ENCODE measurements at places on chromosomes 4 and X.

DNA sequence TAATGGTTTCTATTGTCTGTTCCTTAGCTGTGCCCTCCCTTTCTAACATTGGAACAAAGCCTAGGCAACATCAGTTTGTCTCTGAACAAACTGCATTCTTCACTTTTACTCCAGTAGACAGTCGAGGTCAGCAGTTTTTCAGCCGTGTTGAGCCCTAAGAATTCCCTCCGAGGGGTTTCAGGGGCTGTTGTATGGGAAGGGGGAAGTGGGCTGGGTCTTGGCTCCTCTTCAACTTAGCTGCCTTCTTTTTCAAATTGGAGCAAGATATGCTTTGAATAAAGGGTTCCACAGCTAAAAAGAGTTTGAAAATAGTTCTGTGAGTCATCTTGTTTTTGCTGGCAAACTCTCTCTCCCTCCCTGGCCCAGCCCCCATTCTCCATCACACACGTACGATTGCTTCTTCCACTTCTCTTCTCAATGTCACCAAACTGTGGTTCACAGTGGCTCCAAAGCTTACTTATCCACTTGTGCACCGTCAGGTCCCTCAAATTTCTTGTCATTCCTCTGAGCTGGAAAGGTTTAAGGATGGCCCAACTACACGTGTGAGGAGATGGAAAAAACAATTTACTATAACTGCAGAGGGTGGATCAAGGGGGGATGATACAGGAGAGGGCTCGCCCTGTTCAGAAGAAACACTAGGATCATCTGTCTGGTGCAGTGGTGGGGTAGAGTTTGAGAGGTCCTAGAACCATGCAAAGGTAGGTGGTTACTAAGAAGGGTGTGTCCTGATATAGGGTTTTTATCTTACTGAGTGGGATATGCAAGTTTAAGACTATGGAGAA is 9.2 kb upstream of the MAML3 start:
- DNase-seq, result no peak

DNA sequence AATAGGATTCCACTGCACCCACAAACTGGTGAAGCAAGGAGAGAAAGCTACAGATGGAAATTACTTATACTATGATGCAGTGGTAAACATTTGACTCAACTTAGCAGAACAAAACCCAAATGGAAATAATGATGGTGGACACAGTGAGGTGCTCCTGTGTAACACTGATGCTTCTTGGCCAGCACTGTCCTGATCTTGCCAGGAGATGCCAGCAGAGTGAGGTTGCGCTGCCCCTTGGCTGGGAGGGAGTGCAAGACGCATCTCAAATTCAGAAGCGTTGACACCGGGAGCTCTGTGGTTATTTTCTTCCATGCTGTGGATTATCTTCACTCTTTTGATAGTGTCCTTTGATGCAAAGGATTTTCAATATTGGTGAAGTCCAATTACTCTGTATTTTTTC is 22.0 kb upstream of the ARSH start:
- DNase-seq, result no peak

- no peak for DNase-seq
These were observed 23.4 kb downstream of the LANCL3 start for GRCh38 chrX:37594755-37595382.

- no peak for DNase-seq
These were observed 7.3 kb downstream of the REPS2 start for GRCh38 chrX:16953606-16954211.

DNA sequence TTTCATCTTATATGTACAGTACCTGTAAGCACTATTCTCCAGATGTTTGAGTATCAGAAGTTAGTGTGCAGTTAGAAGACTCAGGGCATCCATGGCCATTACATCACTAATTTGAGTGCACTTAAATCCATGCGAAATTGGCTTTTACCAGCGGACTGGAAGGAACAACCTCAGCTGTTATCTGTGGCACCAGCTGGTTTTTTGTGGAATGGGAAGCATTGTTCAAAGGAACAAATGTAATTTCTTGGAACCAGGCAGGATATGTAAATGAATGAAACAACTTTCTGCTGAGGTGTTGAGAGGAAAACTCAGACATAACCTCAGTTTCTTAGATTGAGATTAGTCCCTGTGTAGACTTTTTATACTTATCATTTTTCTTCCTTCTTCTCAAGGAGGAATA is 60.2 kb downstream of the PDGFRA start:
- no peak for DNase-seq

DNA sequence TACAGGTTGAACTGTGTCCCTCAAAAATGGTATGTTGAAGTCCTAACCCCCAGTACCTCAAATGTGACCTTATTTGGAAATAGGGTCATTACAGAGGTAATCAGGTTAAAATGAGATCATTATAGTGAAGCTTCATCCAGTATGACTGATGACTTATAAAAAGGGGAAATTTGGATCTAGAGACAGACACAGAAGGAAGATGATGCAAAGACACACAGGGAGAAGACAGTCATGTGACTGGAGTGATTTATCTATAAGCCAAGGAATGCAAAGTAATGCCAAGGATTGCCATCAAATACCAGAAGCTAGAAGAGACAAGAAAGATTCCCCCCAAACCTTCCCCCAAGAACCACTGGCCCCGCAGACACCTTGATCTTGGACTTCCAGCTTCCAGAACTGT is 155.2 kb downstream of the RBMX2 start:
- DNase-seq, result no peak

DNA sequence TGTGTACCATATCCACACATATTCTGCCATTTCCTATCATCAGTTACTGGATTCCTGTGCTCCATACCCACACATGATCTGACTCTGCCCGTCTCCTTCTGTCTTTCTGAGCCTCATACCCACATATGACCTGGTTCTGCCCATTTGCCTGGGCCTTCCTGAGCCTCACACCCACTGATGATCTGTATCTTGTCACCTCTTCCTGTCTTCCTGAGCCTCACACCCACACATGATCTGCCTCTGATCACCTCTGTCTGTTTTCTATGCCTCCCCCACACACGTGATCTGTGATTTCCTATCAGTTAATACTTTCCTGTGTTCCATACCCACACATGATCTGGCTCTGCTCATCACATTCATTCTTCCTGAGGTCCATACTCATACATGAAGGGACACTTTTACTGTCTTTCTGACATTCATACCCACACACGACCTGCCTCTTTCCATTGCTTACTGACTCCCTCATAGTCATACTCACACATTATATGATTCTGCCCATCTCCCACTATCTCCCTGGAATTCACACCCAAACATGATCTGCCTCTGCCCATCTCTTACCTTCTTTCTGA is 32.5 kb downstream of the SCML1 start:
- DNase-seq, result no peak

DNA sequence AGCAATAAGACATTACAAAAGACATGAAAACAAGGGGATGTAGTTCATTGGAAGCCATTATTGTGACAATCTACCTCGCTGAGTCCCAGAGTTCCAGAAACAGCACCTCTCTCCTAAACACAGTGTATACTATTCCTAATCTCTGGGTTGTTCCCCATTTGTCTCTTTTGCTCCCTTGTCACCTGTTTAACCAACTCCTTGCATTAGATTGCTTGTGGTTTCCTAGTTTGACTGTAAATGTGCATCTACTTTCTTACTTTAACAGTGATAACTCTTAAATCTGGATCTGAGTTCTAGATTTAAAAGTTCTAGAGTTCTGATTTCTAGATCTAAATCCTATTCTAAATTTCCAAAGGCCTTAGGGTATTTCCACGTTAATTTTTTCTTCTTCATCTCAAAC is 71.6 kb upstream of the TET2 start:
- DNase-seq, result no peak

DNA sequence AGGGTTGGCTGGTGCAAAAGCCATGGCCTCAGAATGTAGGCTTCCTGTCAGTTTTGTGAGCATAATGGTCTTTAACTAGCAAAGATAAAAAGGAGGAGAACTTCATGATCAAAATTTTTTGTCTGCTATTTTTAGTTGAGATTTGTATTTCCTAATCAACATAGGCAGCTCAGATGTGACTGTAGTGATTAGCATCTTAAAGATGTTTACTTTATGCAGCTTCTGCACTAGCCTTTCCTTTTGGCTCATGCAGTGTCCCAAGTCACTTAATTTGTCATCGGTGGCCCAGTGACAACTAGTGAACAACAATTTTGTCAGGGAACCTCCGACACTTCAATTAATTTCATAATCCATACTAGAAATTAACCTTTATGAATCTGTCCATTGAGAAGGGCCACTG is 109.8 kb downstream of the CEP135 start:
- no peak for DNase-seq

DNA sequence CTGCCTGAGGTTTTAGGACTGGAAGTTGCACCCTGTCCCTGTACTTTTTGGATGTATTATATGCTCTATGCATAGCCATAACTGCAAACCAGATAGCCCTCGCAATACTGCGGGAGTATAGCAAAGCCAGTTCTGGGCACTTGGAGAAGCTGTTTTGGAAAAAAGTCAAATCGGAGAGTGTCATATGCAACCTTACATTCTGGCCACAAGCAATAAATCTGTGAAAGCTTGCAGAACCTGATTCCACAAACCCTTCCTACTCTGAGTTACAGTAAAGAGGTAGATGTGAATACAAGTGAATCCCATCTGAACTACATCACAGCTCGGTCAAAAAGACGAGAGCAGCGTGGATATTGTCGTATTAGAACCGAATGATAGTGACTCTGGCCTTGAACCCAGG is 10.3 kb downstream of the HELT start:
- DNase-seq, result no peak

- DNase-seq, result no peak
These were observed 11.3 kb downstream of the HMX1 start for GRCh38 chr4:8860096-8860891.

DNA sequence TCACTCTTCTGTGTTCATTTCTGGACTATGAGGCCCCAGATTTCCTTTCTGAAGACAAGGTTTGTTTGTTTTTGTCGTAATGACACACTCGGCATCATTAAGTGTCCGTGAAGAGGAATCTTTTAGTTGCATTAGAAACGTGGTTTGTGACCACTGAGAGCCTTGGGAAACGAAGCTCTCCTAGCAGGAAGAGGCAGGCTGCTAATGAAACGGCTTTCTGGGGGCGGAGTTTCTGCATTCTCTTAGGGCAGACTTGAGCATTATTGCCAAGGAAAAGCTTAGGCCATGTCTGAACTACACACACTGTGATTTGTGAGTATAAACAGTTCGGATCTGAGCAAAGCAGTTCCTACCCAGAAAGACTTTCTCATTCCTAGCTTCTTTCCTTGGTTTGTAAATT is 64.0 kb downstream of the SOX3 start:
- DNase-seq, result no peak

DNA sequence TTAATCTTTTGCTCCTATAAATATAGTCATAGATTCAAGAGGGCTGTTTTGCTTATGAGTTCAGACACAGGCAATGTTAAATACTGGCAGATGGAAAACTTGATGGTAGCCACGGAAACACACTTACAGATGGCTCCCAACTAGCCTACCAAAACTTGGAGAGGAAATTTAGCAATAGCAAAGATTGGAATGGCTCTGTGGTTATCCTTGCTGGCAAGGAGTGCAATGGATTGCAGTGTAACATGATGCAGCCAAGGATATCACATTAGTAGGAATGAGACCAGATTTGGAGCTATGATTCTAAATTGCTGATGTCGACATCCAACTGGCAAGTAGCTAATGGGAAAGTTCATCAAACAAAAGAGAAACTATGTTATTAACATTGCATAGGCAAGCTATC is 791.0 kb upstream of the DIAPH2 start:
- DNase-seq, result no peak

All from head of caudate nucleus (tissue), 42 donors.